GM03348 (cell line): ENCODE measurements at places on chromosomes 6 and 20.
A peak's percentile ranks its signal among the peaks of the same experiment; 100 is the strongest.

GRCh38 chr6:167549213-167549612 lies 224.3 kb downstream of the TTLL2 start:
- no peak for DNase-seq

- DNase-seq: peak; percentile 29
Measured at GRCh38 chr20:45433316-45433715, 17.4 kb downstream of the PIGT start.

DNA sequence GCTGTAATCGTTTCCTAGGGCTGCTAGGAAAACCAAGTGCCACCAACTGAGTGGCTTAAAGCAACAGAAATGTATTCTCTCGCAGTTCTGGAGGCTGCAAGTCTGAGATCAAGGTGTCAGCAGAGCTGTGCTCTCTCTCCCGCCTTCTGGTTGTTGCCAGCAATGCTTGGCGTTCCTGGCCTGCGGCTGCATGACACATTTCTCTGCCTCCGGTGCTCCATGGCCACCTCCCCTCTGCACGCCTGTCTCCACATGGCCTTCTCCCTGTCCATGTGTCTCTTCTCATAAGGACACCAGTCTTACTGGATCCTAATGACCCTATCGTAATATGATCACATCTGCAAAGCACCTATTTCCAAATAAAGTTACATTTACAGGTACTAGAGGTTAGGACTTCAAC lies 91.7 kb upstream of the AKAP12 start:
- DNase-seq: no peak

- DNase-seq: peak; percentile 32
Measured at GRCh38 chr20:32359633-32360332, 1.7 kb downstream of the ASXL1 start.

GRCh38 chr6:46453741-46454316 lies 37.4 kb downstream of the RCAN2 start:
- peak; percentile 46 for DNase-seq

DNA sequence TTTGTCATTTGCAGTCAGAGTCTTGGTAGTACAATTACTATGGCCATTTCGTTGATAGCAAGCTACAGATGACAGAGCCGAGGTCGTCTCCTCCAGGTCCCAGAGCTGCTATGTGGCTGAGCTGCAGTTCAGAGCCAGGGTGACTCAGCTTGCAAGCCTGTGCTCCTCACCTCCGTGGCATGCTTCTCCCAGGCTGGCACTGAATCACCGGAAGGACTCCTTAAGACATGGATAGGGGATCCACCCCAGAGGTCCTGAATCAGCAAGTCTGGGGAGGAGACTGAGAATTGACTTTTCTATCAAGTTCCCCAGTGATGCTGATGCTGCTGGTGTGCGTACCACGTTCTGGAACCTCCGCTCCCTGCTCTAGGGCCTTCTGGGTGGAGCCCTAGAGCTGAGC lies 291.2 kb downstream of the CDH26 start:
- DNase-seq: peak; percentile 92

GRCh38 chr6:169092375-169092774 lies 161.3 kb downstream of the THBS2 start:
- DNase-seq: no peak

DNA sequence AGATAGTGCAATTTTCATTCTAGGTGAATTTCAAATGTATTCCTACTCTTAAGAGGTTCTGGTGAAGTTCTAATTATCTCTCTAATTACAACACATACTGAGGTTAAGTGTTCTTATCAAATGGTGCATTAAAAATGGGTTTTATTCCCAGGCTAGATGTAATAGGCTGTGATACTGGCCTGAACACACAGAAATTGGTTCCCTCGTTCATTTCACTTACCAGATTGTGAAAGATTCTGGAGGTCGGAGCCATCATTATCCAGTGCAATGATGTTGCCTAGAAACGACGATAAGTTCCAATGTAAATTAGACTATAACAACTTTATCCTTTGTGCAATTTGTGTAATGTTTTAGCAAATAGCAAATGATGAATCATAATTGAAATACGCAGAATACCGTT lies 172.6 kb upstream of the SOX4 start:
- DNase-seq: no peak

DNA sequence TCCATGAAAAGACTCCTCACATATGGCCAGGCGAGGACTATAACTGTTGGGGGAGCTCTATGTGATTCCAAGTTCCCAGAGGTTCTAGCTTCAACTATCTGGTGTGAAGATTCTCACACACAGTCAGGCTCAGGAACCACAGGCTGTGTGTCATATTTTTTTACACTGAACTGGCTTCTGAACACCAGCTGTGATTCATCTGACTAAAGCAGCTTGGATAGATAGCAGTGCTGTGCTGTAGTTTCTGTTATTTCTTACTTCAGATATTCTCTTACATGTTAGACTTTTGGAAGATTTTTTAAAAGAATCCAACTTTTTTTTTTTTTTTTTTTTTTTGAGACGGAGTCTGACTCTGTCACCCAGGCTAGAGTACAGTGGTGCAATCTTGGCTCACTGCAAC lies 140.7 kb upstream of the MCHR2 start:
- peak; percentile 33 for DNase-seq

DNA sequence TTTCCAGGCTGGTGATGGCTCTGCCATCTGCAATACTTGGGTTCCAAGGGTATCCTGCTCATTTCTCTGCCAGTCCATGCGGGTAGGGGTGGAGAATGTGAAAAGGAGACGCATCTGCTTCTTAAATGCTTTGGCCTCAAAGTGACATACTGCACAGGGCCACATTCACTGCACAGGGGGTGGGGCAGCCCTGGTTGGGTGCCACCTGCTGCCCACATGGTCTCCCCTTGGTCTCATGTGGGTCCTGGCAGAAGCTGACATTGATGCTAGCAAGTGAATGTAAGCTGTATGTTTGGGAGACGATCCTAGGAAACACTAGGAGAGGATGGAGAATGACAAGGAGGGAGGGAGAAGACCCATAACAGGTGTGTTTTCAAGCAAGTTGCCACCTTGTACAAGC lies 140.9 kb downstream of the EDN3 start:
- DNase-seq: no peak
